ENCODE measurements at places on chromosomes 3 and 15.

- DNase-seq: no peak
Observed at GRCh38 chr3:104460477-104461406, 906.0 kb upstream of the ALCAM start.

GRCh38 chr15:85622221-85622831 lies 172.4 kb downstream of the KLHL25 start:
- DNase-seq: no peak

- no peak for DNase-seq
Observed at GRCh38 chr3:177547711-177548350, 350.5 kb upstream of the TBL1XR1 start.

- no peak for DNase-seq
Observed at GRCh38 chr3:9891072-9891622, 737 bp downstream of the JAGN1 start.

GRCh38 chr3:130773366-130773765 lies 26.7 kb upstream of the PIK3R4 start:
- DNase-seq: no peak

- DNase-seq: peak; percentile 56
Observed at GRCh38 chr15:56496635-56497034, 31.7 kb upstream of the MNS1 start.

All from activated CD4-positive, alpha-beta T cell treated with anti-CD3 and anti-CD28 coated beads, Interleukin-2, amount 50 U/mL, for 16 hours (primary cell).